ENCODE measurements at places on chromosomes 13 and 19. TPM values are rescaled to one million over a fixed set of nuclear protein-coding genes. Genes with fewer than 3 reads are reported as not detected.

GRCh38 chr19:46195104-46195503 is 34.4 kb upstream of the IGFL1 start:
- no peak overlapping the region for H3K27ac ChIP-seq
- H3K4me3 ChIP-seq, result no peak overlapping the region
- H3K4me1 ChIP-seq, result peaks cover 7% of the 10 kb centered on the region
- no peak for DNase-seq
- no peaks in the 10 kb centered on the region for H3K36me3 ChIP-seq

- no peak overlapping the region for H3K4me3 ChIP-seq
- no peak overlapping the region for H3K27ac ChIP-seq
- no peaks in the 10 kb centered on the region for H3K27me3 ChIP-seq
- DNase-seq, result no peak
- no peaks in the 10 kb centered on the region for H3K4me1 ChIP-seq
These were observed 951.3 kb downstream of the SLITRK5 start for GRCh38 chr13:88622362-88622973.

GRCh38 chr19:29285878-29286277 is 72.9 kb upstream of the UQCRFS1 start:
- H3K27me3 ChIP-seq, result peaks cover 13% of the 10 kb centered on the region
- DNase-seq, result no peak
- no peaks in the 10 kb centered on the region for H3K4me1 ChIP-seq
- no peak overlapping the region for H3K27ac ChIP-seq
- no peaks in the 10 kb centered on the region for H3K36me3 ChIP-seq

- H3K36me3 ChIP-seq, result no peaks in the 10 kb centered on the region
- H3K4me1 ChIP-seq, result no peaks in the 10 kb centered on the region
- no peak overlapping the region for H3K4me3 ChIP-seq
- no peak overlapping the region for H3K27ac ChIP-seq
- DNase-seq, result peak; percentile 66
These were observed 88.8 kb downstream of the GNG7 start for GRCh38 chr19:2613507-2614295.

DNA sequence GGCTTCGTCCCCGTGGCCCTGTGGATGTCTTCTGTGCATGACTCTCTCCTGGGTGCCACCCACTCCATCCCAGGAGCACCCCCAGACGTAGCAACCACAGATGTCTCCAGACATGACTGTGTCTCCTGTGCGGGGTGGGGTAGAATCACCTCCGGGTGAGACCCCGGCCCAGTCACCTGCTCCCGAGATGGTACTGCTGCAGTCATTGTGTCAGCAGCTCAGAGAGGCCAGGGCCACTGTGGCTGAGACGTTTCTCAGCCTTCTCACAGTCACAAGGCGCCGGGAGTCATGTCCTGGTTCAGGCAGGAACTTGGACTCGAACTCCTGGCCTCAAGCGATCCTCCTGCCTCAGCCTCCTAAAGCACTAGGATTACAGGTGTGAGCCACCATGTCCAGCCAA is 16.6 kb downstream of the NCLN start:
- H3K27ac ChIP-seq, result no peak overlapping the region
- no peaks in the 10 kb centered on the region for H3K4me1 ChIP-seq
- DNase-seq, result no peak
- no peak overlapping the region for H3K4me3 ChIP-seq
- H3K27me3 ChIP-seq, result no peaks in the 10 kb centered on the region
- H3K36me3 ChIP-seq, result no peaks in the 10 kb centered on the region

DNA sequence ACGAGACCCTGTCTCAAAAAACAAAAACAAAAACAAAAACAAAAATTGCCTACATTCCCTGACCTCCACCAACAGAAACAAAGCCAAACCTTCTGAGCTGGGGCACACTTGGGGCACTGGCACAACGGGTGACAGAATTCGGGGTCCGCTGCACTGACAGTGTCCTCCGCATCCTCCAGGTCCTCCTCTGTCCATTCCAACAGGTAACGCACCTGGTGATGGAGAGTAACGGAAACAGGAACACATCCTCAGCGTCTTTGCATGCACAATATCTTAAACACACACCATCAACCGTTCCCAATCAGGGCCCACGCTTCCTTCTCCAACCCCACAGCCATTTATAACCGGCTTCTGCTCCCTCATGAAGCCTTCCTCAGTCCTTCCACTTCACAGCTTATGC is 34.6 kb downstream of the PDCD5 start:
- H3K27ac ChIP-seq, result no peak overlapping the region
- no peaks in the 10 kb centered on the region for H3K36me3 ChIP-seq
- no peak overlapping the region for H3K4me3 ChIP-seq
- no peak for DNase-seq
- H3K27me3 ChIP-seq, result no peaks in the 10 kb centered on the region

The HNRNPL gene
- 184 TPM for polyA plus RNA-seq

The ZNF549 gene
- polyA plus RNA-seq, result 3.2 TPM

The CBY2 gene
- polyA plus RNA-seq, result not detected

The KDELR1 gene
- 288 TPM for polyA plus RNA-seq

The CD37 gene
- 12.4 TPM for polyA plus RNA-seq
